Effector memory CD4-positive, alpha-beta T cell (primary cell): ENCODE measurements at places on chromosomes 2 and 18.

DNA sequence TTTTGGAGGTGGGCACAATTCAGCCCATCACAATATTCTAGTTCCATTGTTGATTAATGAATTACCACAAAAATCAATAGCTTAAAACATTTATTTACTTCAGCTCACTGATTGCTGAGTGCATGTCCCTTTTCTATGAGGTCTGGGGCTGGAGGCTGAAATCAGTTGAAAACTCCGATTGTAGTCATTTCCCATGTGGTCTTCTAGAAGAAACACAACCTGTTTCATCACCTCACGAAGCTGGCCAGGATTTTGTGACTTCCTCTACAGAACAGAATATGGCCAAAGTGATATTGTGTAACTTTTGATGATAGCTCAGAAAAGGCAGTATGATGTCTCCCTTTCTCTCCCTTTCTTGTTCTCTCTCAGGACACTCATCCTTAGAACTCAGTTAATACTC lies 44.1 kb upstream of the CYRIA start:
- no peak for DNase-seq

- no peak for DNase-seq
These were observed 678.0 kb downstream of the ZEB2 start for GRCh38 chr2:143841935-143842334.

DNA sequence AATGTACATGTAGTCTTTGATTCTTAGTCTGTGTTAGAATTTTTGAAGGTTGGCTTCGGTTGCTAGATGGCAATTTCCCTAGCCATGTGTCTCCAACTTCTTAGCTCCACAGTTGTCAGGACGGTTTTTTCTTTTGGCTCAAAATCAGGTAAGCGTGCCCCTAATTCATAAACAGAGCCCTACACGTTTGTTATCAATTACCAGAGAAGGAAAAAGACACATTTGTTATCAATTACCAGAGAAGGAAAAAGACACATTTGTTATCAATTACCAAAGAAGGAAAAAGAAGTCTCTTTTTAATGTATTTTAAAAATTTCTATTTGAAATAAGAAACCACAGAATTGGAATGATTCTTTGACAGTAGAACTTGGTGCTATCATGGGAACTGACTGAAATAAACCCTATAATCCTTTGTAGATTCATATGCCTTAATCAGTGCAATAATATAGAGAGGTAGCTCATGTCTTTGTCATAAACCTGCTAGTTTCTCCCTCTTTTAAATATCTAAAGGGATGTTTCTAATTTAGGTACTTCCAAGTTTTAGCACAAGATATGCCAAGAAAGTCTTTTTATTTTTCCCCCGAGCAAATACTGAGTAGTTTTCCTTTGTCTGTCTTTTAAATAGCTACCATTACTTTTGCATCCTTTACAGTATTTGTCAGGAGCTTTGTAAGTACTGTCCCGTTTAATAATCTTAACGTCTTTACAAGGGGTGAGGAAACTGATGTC lies 35.9 kb downstream of the CAMKMT start:
- no peak for DNase-seq

- no peak for DNase-seq
These were observed 9.5 kb downstream of the SESTD1 start for GRCh38 chr2:179255129-179255528.

DNA sequence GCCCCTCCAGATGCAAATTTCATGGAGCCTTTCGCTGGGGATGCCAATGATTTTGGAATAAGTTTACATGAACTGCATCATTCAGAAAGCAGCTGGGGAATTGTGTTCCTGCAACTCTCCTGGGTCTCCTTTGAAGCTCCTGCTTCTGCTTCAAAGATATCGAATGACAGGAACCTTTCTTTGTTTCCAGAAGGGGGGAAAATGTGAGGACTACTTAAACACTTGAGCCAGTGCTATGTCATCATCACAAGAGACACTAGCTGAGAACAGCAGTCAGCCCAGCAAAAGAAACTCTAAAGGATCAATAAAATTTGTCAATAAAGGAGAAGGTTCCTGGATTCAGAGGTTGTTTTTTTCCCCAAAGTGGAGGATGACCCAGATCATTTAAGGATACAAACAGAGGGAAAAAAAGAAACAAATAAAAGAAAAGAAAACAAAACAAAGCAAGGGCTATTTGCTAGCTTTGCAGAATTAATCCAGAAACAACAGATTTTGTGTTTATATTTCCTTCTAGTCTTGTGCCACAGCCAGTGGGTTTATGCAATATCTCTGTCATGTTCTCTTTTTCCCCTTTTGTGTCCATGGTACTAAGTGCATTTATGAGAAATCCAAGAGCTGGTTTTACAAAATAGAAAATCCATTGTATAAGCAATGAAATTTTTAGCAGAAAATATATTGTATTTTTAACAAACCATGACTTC lies 463.7 kb downstream of the CDH2 start:
- DNase-seq = no peak

- DNase-seq = no peak
These were observed 697 bp upstream of the SPATS2L start for GRCh38 chr2:200305797-200306195.

GRCh38 chr2:54042897-54043620 lies 72.3 kb upstream of the PSME4 start:
- no peak for DNase-seq

DNA sequence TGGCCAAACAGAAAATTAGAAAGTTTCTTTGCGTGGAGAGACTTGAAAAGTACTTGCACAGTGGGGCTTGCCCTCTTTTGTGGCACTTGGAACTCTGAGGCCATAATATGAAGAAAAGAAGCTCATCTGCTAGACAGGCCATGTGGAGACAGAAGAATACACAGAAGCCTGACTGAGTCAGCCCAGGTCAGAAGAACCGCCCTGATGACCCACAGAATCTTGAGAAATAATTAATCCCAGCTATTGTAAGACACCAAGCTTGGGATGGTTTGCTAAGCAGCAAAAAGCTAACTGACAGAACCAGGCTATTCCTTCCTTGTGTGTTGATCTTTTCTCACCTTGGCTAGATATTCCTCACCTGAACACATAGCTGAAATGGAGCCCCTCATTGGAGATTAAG lies 33.7 kb downstream of the G6PC2 start:
- no peak for DNase-seq

- DNase-seq = no peak
These were observed 115.8 kb downstream of the TTC27 start for GRCh38 chr2:32743480-32744236.
